ENCODE measurements at places on chromosomes 2 and 18.

DNA sequence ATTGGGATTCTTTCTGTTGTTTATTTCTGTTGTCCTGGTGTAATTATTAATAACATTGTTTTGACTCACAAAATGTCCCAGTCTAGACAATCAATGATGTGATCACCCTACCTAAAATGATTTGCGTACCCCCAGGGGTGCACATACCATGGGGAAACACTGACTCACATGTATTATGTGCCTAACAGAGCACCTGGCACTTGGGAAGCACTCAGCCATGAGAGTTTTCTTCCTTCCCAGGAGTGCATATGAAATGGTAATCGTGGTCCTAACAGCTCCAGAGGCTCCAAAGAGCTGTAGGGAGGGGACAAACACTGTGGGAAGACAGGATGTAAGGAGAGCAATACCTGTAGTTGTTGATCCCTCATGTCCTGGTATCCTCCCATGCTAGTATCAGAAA lies 187.8 kb upstream of the ERBB4 start:
- DNase-seq, result no peak

DNA sequence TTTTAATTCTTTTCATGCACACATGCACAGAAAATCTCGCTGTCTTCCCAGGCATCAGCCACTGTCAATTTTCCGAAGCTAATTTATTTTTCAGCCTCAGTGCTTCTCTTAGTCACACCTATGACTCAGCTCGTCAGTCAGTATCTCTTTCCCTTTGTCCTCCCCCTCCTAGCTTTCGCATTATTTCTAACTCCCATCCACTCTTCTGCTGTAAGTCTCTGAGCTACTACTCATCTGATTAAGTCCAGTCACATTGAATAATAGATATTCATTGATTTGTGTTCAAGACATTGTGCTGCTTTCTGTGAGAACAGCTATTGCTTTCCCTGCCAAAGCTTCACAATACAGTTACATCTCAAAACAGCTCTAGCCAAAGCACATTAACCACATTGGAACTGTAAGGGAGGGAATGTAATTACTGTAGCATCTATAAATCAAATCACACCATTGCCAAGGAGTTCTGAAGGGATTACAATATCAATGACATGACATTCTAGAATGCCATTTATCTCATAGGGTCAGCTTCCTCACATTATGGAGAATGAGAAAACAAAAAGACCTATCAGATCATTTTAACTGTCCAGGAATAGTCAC lies 89.4 kb downstream of the SCN3A start:
- peak; percentile 11 for DNase-seq

DNA sequence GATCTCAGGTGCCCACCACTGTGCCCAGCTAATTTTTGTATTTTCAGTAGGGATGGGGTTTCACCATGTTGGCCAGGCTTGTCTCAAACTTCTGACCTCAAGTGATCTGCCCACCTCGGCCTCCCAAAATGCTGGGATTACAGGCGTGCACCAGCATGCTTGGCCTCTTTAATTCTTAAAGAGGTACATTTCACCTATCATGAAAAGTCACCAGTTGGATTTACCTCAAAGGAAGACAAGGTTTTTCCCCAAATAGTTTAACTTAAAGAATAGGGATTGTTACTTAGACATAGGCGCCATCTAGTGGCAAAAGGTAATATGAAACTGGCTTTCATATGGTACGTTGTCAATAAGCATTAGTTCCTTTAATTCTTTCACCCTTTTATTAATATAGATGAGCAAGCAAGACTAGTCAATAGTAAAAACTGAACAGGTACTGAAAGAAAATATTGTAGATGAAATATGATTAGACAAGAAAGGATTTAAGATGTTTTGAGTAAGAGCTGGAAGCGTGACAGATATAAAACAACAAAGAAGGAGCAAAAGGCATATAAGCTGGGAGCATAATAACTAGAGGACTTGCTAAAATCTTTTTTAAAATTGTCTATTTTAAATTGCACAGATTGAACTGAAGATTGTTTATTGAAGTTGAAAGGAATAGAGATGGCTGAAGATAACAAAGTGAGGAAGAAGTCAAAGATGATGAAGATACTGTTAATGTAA lies 35.0 kb upstream of the PSMD14 start:
- peak; percentile 64 for DNase-seq

- no peak for DNase-seq
Observed at GRCh38 chr2:163401481-163401880, 334.3 kb downstream of the FIGN start.

DNA sequence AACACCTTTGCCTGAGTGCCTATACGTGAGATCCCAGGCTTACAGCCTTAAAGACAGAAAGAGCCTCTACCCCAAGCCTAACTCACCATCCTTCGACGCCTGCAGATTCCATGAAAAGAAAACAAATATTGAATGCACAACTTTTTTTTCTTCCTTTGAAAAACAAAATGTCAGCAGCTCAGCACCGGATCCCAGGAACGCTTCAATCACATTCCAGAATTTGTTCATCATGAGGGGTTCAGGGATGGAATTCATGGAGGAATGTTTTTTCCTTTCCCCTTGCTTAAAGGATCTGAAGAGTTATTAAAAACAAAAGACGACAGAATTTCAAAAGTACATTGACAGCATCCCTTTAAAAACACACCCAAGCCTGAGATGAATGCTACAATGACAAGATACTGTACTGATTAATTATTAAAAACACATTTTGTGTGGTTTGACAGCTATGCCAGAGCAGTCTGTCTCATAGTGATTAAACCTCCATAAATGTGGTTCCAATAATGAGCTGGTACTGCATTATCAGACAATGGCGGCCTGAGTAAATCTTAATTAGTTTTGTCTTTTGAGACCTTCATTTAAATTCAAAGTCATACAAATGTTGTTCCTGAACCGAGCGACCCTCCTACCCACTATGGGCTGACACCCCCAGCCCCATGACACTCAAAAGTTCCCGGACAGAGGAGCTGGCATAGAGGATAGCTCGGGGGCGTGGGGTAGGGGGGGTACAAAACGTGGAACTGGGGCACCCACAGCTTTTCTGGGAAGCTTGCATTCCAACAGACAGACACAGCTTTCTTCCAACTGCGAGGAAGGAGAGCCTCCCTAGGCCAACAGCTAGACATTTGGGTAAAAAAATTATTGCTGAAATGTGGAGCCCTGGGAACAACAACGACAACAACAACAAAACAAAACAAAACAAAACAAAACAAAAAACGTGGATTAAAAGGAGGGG lies 227.5 kb downstream of the TTC32 start:
- DNase-seq, result no peak
